ENCODE measurements at places on chromosomes 1 and 21.

DNA sequence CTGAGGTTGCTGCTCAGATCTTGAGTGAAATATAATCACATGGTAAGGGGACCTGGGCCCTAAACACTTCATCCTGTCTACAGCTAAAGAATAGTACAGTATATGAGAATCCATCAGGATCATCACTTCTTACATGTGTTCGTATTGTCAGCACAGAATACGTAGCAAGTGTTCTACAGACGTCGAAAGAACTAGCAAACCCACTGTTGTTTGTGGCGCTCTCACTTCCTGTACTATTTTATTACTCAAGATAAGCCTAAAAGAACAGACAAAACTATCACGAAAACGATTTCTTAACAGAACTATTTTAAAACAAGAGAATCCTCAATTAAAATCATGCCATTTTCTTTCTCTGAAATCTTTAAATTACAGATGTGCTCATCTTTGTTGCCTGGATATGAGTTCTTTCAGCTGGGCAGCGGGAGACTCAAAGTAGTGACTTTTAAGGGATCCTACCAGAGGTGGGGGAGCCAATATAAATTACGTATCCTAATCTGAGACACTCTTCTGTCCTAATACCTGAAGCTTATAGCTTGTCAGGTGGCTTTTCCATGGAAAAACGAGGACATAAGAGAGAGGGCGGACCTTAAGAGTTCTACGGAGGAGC, 724 bp downstream of the ST7L start:
- no peak for DNase-seq

DNA sequence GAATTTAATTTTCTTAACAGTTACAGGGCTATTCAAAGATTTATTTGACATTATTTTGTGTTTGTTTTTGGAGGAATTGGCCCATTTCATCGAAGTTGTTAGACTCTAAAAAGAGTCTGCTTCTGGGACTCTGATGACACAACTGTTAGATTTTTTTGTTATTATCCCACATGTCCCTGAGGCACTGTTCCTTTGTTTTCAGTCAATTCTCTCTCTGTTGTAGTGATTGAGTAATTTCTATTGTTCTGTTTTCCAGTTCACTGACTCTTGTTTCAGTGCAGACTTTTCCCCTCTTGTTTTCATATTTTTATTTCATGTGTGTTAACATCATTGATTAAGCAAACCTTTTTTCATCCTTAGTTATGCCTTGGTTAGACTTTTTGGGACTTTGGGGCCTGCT, 325.0 kb downstream of the ZNF326 start:
- DNase-seq = no peak

- no peak for DNase-seq
Measured at GRCh38 chr1:203135636-203136305, 8.2 kb downstream of the ADORA1 start.

- DNase-seq = no peak
Measured at GRCh38 chr1:109623601-109624161, 4.0 kb downstream of the AMPD2 start.

GRCh38 chr1:114323959-114324661, 170.4 kb upstream of the SYT6 start:
- DNase-seq = no peak

DNA sequence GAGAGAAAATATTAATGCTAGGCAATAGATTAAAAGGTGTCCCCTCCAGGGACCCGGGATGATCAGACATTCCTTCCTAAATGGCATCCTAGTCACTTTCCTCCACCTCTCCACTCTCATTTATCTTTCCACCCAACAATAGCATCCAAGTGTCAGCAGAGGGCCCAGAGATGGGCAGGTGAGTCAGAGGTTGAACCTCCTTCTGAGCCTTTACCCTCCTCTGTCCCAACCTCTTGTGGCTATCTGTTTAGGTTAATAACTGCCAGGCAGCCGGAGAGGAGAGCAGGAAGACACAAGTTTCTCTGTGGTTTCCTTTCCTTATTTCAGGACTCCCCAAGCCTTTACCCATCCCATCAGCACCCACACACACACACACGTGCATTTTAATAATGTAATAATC, 4.1 kb downstream of the GJA5 start:
- DNase-seq = no peak

GRCh38 chr1:36212782-36213181, 11.5 kb upstream of the THRAP3 start:
- DNase-seq = no peak

DNA sequence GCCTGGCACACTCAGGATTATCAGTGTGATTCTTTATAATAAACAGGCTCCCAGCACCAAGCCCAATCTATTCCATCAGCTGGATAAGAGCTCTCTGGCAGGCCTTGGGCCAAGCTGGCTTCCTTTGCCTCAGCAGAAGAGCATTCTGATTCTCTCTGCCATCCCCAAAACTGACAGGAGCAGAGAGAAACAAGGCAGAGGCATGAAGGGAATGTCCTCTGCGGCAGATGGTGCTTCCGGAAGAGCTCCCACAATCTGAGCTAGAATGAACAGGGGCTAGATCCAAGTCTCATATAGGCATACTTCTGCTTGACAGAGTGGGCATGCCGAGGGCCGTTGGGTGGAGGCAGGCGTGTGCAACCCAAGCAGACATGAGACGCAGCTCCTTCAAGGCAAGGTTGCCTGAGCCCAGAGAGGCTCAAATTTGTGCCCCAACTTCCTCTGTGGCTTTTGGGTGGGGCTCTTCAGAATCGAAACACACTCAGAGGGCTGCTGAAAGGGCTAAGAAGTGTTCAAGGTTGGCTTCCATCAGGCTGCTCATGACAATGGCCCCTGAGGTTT, 4.0 kb downstream of the CAPN2 start:
- no peak for DNase-seq

DNA sequence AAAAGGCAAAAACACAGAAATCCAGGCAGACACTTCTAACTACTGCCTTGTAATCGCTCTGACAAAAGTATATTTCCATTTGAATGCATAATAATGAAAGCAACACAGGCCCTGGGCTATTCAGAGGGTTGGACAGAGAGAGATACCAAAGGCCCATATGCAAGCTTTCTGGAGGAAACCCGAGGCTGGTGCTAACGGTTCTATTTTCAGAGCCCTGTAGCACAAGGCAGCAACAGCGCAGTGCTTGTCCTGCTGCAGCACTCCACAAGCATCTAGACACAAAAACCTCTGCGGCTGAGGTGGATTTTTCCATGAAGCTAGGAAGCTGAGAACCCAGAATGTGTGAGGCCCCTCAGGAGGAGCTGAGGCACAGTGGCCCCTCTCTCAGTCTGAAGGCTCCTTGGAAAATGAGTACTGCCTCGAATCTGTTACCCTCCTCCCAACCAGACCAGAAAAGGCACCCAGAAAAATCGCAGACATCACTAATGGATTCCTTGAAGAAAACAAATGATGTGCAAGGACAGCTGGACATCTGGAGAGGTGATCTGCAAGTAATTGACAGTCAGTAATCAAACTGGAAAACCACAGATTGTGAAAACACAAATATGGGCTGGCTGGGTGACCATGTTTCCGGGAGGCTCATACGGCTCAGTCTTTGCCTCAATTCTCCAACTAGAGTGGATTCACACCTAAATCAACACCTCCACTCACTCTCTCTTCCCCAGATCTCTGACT, 54.0 kb downstream of the COLGALT2 start:
- DNase-seq = no peak

GRCh38 chr1:30847358-30847972, 61.1 kb downstream of the SDC3 start:
- no peak for DNase-seq

DNA sequence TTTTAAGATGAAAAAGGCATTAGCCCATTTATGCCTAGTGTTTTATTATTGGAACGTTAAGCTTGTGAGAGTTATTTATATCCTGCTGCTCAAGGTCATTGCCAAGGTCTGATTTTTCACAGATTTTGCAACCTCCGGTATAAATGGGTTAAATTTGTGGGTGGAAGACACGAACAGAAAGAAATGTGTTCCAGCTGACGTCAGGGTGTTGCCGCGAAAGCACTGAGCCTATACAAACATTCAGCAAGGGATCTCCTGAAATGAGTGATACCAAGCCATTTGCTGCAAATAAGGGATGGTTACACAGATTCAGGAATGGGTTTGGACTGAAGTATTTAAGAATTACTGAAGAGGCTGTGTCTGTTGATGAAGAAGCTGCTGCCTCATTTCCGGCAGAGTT, 32.2 kb downstream of the TMED5 start:
- DNase-seq = no peak

- no peak for DNase-seq
Measured at GRCh38 chr1:46615735-46616134, 876 bp downstream of the MOB3C start.

DNA sequence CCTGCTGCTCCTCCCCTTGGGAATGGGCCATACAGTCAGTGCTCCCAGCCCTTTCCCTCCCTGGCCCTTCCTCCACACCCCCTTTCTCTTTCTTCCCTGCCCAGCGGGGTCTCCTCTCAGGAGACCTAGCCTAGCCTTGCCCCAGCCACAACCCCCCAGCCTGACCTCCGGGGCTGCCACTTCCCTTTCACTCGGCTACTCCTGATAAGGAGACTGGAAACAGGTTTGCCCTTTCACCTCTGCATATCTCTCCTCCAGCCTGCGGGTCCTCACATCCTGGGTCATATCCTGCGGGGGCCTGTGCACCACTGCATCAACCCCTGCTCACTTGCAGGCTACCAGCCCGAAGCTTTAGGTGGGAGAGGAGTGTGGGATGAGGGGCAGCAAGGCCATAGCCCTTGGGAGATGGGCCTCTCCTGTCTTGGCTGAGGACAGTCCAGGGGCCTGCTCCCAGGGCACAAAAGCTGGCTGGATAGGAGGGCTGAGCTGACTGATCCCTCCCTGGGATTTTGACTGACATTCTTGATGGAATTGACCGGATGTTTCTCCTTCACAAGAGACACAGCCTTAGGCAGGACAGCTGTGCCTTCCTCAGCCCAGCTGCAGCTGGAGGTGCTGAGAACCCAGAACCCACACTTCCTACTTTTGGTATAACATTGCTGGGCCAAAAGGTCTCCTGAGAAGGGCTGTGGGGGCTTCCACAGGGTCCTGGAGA, 19.2 kb upstream of the ALX3 start:
- DNase-seq = no peak

DNA sequence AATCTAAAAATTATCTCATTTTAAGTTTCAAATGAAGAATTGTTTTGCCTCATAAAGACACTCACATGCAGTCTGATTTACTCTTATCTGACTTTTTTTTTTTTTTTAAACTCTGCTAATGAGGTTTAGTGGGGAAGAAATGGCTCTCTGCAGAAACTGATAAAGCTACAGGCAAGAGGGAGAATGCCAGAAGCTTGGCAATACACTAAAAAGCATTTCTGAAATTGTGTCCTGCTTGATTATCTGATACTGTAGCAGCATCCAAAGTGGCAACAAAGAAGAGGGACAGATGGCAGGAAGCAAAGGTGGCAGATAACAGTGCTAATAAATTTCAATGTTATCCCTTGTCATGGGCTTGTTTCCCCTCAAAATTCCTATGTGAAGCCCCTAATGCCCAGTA, 1744.9 kb downstream of the NCAM2 start:
- no peak for DNase-seq

DNA sequence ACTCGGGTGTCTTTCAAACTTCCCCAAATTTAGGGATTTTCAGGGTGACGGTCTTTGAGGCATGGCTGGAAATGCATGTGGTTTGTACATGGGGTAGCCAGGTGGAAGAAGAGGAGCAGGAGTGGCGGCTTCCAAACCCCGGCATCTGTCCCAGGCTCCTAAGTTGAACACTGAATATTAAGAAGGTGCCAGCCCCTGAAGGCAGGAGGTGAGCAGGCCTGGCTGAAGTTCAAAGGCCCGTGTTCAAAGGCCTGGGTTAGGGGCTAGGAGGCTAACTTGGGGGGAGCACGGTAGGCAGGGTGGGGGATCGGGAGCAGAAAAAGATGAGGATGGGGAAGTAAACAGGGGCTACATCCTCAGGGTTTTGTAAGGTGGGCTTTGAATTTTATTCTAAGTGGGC, 42.8 kb downstream of the ELK4 start:
- DNase-seq = no peak

DNA sequence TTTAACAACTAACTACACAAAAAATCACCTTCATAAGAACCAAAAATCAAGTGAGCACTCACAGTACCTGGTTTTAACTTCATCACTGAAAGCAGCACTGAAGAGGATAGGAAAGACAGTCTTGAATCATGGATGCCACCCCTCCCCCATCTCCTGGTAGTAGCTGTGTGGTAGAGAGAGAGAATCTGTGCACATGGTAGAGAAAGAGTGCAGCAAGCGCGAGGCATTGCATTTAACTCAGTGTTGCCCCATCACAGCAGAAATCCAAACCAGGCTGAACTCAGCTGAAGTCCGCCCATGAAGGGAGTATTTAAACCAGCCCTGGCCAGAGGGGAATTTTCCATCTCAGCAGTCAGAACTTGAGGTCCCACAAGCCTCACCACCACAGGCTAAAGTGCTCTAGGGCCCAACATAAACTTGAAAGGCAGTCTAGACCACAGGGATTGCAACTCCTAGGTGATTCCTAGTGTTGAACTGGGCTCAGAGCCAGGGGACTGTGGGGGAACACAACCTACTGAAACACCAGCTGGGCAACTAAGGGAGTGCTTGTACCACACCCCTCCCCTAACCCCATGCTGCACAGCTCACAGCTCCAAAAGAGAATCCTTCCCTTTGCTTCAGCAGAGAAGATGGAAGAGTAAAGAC, 38.4 kb downstream of the VAV3 start:
- DNase-seq = no peak

DNA sequence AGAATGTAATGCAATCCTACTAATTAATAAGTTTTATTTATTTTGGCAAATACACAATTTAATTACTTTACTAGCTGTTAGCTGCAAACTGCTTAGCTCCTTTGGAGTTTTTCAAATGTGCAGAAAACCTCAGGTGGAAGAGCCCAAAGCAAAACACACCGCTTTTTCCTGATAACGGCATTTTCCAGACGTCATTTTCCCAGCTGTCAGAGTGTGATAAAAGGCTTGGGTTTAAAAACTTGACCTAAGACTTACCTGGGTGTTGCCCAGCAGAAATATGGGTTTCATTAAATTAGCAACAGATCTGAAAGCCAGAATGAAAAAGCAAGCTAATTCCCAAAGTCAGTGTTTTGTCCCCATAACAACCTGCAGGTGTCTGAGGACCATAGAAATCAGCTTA, 204.0 kb upstream of the HMCN1 start:
- DNase-seq = no peak

DNA sequence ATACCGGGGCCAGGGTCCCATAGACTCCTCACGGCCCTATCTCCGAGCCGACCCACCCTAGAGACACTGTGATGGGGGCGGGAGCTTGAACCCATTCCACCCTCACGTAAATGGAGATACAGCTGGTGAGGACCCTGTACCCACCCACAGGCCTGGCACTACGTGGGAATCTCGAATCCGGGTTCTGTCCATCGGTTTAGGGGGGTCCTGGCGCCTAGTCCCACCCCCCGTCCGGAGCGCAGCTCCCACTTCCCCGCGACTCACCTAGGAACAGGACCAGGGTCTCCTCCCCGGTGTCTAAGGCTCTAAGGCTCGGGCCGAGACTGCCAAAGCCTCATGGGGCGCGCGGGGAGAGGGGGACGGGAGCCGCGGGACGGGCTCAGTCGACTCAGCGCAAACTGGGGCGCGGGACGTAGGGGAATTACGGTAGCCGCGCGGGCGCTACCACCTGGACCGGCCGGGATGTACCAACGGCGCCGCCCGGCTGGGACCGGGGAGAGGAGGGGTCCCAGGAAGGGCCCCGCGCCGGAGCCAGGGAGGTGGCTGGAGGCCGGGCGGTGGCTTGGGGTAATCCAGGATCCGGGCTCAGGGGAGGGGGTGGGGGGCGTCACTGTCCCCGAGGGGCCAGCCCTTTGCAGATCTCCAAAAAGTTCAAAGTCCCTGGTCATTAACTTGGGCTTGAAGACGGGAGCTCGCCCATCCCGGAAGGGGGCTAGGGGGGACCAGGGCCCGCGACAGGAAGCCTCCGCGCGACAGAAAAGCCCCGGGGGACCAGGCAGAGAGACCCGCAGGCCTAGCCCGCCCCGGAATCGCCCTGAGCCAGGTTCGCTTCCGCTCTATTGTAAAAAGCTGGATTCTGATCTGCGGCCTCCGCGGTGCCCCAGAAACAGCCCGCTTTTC, 1.0 kb downstream of the PLEKHG5 start:
- no peak for DNase-seq

Data from NCI-H2081 treated with DMSO at 0.1 percent for 48 hours (cell line).